Body of pancreas (tissue), 4 donors: ENCODE measurements at places on chromosomes 4 and X. TPM values are rescaled to one million over a fixed set of nuclear protein-coding genes. Genes with fewer than 3 reads are reported as not detected.

DNA sequence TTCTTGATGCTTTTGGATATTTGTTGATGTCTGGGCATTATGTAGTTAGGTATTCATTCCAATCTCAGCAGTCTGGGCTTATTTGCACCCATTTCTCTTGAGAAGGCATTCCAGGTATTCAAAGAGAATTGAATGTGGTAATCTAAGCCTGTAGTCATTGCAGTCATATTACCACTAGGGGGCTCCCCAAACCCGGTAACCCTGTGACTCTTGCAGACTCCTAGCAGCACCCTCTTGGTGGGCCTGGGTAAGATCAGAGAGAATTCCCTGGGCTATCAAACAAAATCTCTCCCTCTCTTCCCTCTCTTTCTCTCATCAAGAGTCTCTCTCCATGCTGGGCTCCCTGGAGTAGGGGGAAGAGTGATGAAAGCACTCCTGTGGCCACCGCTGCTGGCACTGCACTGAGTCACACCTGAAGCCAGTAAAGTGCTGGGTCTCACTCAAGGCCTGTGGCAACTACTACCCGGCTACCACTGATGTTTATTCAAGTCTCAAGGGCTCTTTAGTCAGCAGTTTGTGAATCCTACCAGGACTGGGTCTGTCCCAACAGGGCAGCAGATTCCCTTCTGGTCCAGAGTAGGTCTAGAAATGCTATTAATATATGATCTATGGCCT, 187.7 kb upstream of the NUDT10 start:
- DNase-seq, result peak; percentile 45

The CLCN5 gene
- total RNA-seq, result 2.0 TPM

DNA sequence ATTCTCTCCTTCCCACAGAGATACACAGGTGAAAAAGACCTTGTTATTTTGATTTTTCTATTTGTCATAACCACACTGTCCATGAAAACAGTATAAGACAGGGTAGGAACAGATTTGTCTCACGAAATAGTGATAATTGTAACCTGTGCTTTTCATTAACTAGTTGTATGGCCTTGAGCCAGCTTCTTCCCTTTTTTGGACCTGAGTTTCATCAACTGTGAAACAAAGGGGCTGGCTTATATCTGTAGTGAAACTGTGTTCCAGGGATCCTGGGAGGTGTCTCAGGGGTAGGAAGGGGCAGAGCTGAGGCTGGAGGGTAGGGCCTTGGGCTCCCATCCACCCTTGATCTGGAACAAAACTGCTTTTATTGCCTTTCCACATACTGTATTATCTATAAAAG, 50.9 kb downstream of the MED28 start:
- DNase-seq, result no peak

GRCh38 chrX:16923157-16923556, 23.3 kb upstream of the REPS2 start:
- DNase-seq, result no peak

GRCh38 chr4:86300516-86300915, 59.3 kb downstream of the MAPK10 start:
- DNase-seq, result no peak

DNA sequence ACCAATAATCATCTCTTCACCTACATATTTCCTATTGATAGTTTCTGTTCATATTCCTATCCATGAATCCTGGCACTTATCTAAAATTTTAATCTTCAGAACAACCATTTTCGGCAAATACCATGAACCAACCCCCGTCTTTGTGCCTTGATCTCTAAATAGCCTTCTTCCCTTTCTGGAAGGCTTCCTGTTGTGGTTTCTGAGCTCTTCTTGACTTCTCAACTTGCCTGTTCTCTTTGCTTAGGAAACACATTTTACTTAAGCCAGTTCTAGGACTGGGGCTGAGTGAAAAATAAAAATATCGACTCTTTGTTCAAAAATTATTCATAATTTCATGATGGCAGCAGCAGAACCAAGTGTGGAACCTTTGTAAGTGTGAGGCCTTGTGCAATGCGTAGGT, 882.4 kb downstream of the C4orf33 start:
- no peak for DNase-seq

The FHDC1 gene
- 0.99 TPM for total RNA-seq

The PPBP gene
- total RNA-seq, result not detected

The PLP1 gene
- 2.0 TPM for total RNA-seq

- DNase-seq, result no peak
Observed at GRCh38 chr4:121096629-121097028, 24.3 kb upstream of the NDNF start.

- DNase-seq, result no peak
Observed at GRCh38 chrX:136752796-136753195, 27.9 kb downstream of the ARHGEF6 start.

GRCh38 chr4:176563591-176563990, 229.1 kb downstream of the VEGFC start:
- DNase-seq, result no peak

GRCh38 chrX:38327775-38328081, 419 bp upstream of the RPGR start:
- DNase-seq, result no peak

The COX7B gene
- 150 TPM for total RNA-seq

The HTN1 gene
- not detected for total RNA-seq

DNA sequence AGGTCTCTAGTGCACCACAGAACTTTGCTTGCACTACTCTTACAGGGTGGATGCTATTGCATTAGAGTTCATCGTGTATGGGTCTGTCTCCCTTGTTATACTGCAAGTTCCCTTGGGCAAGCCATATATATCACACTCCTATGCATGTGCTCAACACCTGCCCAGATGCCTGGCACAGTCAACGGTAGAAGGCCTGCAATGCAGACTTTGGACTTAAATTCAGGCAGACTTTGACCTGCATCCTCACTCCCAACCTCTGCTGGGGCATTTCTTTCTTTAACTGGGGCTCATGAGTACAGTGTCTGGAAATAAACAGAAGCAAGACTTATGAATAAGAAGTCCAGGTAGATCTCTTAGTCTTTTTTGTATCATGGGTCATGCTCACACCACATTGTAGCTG, 148.2 kb downstream of the LDB2 start:
- DNase-seq, result no peak

The HEPH gene
- total RNA-seq, result 4.2 TPM

DNA sequence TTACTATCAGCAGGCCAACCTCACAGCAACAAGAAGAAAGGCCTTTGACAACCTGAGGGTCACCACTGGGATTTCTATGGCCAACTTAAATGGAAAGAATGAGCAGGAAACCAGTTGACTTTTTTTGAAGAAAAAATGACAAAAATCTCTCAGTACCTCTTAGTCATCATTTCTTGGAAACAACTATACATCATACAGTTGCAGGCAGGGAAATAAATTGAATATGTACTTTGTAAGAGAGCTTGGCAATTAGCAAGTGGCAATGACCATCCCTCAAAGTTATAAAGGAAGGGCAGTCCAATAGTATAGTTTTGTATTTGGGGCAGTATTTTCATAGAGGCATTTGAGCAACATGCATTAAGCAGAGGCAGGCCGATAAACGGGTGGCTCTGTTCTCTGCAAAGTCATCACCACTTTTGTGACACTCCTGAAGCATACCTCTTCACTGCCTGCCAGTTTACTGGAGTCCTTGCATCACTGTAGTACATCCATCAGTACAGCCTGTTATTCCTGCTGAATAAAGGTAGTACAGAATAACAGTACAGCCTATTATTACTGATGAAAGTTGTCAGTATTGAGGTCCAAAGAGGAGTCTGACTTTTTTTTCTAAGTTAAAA, 83.3 kb upstream of the AMELX start:
- no peak for DNase-seq

The XKRX gene
- total RNA-seq, result not detected

DNA sequence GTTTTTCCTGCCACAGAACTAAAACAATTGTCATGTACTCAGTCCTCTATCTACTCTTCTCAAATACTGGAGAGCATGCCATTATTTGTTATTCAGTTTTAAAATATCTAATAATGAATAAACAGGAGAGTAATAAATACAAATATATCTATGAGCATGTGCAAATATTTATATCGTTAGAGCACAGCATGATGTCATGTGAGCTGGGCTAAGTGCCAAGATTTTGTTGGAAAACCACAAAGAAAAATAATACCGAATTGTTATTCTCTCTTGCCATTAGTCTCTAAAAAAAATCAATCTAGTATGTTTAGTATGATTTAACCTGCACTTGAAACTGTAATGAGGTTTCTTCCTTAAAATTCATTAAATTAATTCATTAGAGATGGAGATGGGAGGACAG, 97.3 kb downstream of the DDX60 start:
- peak; percentile 17 for DNase-seq

DNA sequence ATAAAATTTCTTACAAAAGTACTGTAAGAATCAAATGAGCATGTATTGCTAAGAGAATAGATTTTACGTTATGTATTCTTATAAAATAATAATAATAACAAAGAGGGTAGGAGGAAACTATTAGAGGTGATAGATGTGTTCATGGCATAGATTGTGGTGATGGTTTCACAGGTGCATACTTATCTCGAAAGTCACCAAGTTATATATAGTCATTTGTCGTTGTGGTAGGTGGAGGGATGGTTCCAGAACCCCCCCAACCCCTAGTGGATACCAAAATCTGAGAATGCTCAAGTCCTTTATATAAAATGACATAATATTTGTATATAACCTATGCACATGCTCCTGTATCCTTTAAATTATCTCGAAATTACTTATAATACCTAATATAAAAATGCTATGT, 36.7 kb upstream of the H2AZ1 start:
- no peak for DNase-seq

The ARAF gene
- total RNA-seq, result 43.3 TPM

The GAGE12E gene
- total RNA-seq, result not detected

DNA sequence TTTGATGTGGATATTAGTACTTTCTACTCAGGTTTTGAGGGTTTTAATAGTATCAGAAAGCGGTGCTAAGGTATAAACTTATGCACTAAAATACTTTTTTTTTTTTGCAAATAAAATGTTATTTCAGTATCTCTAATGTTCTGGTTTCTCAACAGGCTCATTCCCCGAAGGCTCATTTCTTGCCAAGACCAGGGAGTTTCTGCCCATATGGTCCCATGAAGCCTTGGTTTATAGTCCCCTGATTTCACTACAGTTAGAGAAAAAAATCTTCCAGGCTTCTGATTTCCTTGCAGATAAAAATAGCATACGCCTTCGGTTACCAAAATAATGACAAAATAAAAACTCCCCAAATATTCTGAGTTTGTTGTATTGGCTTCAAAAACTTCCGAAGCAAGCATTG, 814.2 kb upstream of the PABPC4L start:
- no peak for DNase-seq

GRCh38 chrX:66020631-66021334, 19.1 kb downstream of the VSIG4 start:
- no peak for DNase-seq

The ZNF41 gene
- total RNA-seq, result 1.6 TPM

The ODAPH gene
- not detected for total RNA-seq

The PDZD4 gene
- 1.6 TPM for total RNA-seq

GRCh38 chr4:118898221-118898620, 9.6 kb downstream of the SYNPO2 start:
- no peak for DNase-seq

- DNase-seq, result no peak
Observed at GRCh38 chr4:153427363-153428071, 38.6 kb upstream of the TMEM131L start.

- no peak for DNase-seq
Observed at GRCh38 chr4:131613824-131614216, 1535.3 kb upstream of the PCDH10 start.

GRCh38 chr4:84498935-84499623, at the start of gene NKX6-1:
Gene NKX6-1 (minus strand): TSS chr4:84499292. CDS start chr4:84498228, 1,064 bp downstream.
- peak; percentile 93 for DNase-seq

DNA sequence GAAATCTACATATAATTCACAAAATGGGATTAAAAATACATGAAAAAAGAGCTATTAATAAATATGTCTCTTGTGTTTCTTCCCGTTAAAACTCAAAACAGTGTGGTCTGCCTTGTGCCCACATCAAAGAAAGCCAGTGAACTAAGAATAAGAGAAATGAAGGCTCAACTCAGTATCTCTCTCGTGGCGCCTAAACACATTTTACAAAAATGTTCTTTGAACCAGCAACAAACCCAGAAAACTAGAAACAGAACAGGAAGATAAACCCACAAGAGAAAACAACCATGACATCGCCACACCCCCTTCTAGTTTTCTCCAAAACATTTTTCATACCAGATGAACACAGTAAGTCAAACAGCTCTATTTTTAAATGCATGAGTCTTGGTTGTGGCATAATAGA, 130.1 kb downstream of the DCHS2 start:
- no peak for DNase-seq

The UGT2A1 gene
- not detected for total RNA-seq

The IL2 gene
- not detected for total RNA-seq

DNA sequence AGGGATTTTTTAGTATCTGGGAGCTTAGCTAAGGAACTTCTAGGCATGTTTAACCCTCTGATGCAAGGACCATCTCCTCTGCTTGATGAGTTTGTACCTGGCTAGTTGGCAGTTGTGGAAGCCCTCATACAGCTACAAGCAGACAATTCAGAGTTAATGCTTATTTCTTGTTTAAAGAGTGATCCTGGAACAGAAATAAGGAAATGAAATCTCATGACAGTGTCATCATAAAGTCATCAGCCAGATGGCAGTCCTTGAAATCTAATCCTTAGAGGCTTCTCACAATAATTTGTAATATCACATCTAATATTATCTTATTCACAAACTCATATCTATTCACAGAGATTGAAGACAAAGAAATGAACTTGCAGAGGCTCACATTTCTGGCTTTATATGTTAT, 581.6 kb upstream of the FTHL17 start:
- DNase-seq, result no peak

GRCh38 chrX:134999469-134999868, 8.7 kb downstream of the SMIM10 start:
- no peak for DNase-seq

GRCh38 chrX:9867226-9867625, 81.0 kb downstream of the SHROOM2 start:
- DNase-seq, result no peak

The NR3C2 gene
- total RNA-seq, result 18.8 TPM

The MAGIX gene
- 40.9 TPM for total RNA-seq

GRCh38 chrX:119121341-119121740, 6.3 kb downstream of the KIAA1210 start:
- no peak for DNase-seq

The RBM10 gene
- 29.0 TPM for total RNA-seq

The GAK gene
- 126 TPM for total RNA-seq

- no peak for DNase-seq
Observed at GRCh38 chr4:114694770-114695169, 96.2 kb downstream of the UGT8 start.

The MID2 gene
- 5.6 TPM for total RNA-seq

The MMRN1 gene
- total RNA-seq, result 8.2 TPM

The MAGEB4 gene
- total RNA-seq, result not detected

- no peak for DNase-seq
Observed at GRCh38 chr4:86613734-86614133, 19.6 kb downstream of the PTPN13 start.

- no peak for DNase-seq
Observed at GRCh38 chr4:68288393-68288740, 42.9 kb upstream of the TMPRSS11B start.

DNA sequence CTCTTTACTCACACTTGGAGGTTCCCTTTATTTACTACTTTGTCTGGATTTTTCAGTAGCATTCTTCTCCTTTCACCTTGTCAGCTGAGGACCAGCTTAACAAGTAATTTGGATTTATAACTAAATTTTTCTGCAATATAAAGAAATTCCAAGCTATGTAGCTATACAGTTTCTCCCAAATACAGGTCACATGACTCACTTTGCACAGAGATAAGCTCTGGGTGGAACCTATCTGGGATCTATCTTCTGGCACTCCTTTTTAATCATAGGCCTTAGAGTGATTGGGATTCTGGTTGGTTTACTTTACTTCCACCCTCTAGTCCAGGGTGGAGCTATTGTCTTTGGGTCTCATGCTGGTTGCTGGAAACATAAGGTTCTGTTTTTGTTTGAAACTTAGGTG, 34.9 kb upstream of the STK26 start:
- no peak for DNase-seq

- peak; percentile 82 for DNase-seq
Observed at GRCh38 chrX:154804957-154805695, at the start of gene MPP1. Gene MPP1 (minus strand): TSS chrX:154805485. CDS start chrX:154805373, 112 bp downstream.
